ENCODE measurements at places on chromosomes 6 and 20.
A peak's percentile ranks its signal among the peaks of the same experiment; 100 is the strongest.

DNA sequence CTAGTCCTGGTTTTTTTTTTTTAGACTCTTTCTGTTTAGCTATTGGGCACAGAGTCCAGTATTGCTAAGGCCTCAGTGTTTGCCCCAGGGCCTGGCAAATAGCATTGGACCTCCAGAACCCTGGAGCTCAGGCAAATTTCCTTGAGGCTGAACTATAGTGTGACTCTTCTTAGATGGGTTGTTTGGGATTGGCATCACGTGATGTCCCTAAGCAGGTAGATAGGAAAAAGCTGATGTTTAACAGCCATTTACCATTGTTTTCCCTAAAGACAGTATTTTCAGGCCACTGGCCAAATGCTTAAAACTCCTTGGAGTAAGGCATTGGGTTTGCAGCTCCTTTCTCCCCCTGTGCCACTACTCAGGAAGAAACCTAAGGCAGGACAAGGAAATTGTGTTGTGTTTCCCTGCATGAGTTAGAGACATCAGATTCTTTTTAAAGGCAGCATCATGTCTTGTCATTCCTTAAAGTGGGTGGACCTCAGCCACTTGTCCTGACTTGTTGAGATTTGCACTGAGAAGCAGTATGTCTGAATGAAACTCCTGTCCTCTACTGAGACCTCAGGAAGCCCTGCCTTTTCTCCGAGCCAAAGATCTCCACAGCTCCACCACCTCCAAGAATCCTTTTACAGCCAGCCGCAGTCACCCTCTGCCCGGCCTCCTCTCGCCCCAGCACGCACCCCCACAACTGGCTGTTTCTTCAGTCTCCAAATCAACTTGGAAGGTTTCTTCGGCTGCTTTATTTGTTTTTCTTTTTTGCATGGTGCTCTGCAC is 46.2 kb upstream of the RNF144B start:
- DNase-seq = no peak

DNA sequence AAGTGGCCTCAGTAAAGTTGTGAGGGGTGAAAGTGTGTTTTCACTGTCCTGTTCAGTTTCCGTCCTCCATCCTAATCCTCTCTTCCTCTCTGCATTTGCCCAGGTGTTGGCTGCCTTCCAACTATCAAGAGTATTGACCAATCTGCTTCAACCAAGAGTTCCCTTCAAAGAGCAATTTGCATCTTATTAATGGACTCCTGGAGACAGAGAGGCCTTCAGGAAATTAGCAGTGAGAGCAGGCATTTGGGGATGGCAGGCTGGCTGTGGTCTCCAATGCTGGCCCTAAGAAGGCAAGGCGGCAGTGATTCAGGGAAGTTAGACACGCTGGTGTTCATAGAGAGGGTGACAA is 77.2 kb downstream of the GPR6 start:
- DNase-seq = no peak

DNA sequence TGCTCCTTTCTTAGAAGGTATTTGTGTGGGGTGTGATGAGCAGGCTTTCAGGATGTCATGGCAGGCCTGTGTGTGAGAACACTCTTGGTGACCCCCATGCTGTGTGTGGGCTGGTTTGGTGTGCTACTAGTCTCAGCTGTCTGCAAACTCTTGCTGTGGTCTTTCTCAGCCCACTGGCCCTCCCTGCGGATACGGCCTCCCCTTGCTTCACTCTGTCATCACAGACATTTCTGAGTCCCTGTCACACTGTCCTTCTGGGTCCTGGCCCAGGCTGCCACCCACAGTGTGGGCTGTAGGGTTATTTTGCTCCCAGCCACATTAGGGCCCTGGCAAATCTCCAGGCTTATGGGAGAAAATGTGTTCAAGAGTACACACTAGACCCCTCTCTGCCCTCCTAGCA is 39.0 kb upstream of the ARMC2 start:
- no peak for DNase-seq

DNA sequence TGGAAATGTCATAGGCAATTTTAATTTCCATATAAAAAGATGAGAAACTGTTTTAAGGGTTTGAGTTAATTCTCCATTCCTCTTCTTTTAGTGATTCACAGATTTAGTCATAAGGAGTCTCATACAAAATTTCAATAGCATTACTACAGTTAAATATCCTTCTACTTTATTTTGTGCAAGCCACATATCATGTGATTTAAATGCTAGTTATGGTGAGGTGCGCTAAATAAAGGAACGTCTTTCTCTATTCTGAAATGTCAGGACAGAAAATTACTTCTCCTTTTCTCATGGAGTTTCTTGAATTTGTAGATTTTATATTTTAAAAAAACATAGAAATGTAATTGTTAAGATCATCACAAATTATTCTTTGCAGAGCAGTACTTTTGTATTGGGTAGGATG is 50.0 kb upstream of the SUPT3H start:
- peak; percentile 19 for DNase-seq

DNA sequence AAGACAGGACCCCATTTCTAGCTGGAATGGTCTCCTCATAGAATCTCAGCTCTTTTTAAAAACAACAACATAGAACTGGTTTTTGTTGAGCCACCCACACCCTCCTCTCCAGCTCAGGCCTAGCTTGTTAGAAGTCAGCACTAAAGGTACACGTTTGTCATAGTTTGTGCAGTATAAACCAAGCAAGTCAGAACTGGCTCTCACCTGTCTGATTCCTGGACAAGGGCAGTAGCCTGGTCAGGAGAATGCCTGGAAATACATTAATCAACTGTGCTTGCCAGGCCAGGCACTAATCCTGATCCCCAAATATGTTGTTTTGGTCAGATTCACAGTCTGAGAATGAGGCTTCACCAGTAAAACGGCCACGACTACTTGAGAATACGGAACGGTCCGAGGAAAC is 296.7 kb downstream of the ZFAND3 start:
- DNase-seq = no peak

GRCh38 chr6:98925831-98926230 is 21.9 kb downstream of the FBXL4 start:
- no peak for DNase-seq

DNA sequence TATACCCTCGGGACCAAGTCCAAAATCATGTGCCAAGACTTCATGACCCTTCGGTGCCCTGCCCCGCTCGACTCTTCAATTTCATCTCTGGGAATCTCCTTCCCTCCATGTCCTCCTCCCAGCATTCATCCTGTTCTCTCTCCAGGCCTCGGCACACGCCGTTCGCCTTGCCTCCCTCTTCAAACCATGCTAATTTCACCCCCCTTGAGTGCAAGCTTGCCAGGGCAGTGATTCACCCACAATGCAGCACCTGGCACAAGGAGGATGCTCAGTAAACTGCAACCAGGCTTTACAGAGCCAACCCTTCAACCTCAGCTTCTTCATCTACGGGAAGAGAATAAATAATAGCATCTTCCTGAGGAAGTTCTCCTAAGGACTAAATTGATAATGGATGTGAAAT is 4.1 kb downstream of the KCNS1 start:
- no peak for DNase-seq

- peak; percentile 22 for DNase-seq
Observed at GRCh38 chr6:12009876-12010634, 2.1 kb upstream of the HIVEP1 start.

DNA sequence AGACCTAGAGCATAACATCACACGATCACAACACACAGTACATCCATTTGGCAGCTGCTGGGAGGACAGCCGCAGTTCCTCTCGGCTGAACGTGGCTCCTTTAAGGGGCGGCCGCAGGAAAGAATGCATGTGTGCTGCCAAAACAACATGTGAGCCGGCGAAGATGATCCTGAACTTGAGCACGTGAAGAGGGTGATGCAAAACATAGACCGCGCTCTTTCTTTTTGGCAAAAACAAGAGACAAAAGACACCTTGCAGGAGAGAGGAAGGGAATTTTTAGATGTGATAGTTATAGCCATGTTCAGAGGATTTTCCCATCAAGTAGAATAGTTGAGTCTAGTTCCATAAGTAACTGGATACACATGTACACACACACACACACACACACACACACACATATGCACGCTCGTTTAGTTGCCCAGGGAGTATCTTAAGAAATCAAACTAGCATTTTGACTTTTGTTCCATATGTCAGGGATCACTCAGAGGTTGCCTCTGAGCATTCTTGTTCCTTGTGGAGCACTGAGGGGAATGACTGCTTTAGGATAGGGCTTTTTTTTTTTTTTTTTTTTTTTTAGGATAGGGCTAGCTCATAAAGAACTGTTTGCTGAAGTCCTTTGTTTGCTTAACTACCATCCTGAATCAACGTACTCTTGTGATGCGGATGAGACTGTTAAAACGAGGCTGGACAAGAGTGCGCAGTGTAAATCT is 21.7 kb upstream of the RANBP9 start:
- peak; percentile 91 for DNase-seq

- no peak for DNase-seq
Observed at GRCh38 chr20:51654060-51654459, 111.5 kb upstream of the NFATC2 start.

- DNase-seq = no peak
Observed at GRCh38 chr6:170080828-170081371, 210.0 kb downstream of the DLL1 start.

- DNase-seq = no peak
Observed at GRCh38 chr6:6586671-6587526, 1.6 kb upstream of the LY86 start.

GRCh38 chr6:125509477-125509876 is 207.7 kb upstream of the HDDC2 start:
- DNase-seq = no peak

DNA sequence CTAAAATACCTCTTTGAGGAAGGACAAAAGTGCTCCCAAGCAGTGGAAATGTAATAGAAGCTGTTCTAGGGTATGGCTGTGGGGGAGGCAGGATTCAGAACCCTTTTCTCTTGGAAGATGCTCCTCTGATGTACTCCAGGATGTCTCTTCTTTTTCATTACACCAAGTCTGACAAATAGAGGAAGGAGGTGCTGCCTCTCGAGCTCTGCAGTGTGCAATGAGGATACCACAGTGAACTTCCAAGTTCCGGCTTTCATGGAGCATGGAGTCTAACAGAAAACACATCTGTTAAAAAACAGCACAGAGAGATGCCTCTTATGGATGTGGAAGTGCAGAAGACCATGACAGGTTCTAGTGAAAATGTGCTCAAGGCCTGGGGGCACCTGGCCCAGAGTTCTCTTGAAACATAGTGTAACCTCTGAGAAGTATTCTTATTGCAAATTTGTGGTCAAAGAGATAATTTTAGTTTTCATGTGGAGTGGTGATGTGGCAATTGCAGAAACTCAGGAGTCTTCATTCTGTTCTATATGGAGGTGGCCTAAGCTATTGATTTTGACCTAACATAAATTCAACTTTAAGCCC is 362.0 kb upstream of the CITED2 start:
- no peak for DNase-seq

- peak; percentile 10 for DNase-seq
Observed at GRCh38 chr6:85865420-85866369, 223.0 kb upstream of the SYNCRIP start.

GRCh38 chr6:74733830-74734620 is 471.8 kb downstream of the COL12A1 start:
- DNase-seq = no peak

DNA sequence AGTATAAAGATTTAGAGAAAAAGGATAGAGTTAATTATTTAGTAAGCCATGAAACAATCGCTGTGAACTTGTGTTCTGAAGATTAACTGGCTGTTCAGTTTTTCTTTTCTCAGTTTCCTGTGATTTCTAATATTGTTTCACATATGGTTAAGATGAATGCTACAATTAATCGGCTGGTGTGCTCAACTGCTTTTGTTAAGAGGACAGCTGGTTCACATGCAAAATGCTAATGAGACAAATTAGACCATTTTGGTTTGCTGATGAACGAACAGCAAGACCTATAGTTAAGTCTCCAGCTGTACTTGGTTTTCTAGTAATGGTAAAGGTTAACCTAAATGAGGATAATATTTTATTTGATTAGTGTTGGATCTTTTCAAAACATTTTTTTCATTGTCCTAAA is 10.8 kb upstream of the NHSL1 start:
- no peak for DNase-seq

DNA sequence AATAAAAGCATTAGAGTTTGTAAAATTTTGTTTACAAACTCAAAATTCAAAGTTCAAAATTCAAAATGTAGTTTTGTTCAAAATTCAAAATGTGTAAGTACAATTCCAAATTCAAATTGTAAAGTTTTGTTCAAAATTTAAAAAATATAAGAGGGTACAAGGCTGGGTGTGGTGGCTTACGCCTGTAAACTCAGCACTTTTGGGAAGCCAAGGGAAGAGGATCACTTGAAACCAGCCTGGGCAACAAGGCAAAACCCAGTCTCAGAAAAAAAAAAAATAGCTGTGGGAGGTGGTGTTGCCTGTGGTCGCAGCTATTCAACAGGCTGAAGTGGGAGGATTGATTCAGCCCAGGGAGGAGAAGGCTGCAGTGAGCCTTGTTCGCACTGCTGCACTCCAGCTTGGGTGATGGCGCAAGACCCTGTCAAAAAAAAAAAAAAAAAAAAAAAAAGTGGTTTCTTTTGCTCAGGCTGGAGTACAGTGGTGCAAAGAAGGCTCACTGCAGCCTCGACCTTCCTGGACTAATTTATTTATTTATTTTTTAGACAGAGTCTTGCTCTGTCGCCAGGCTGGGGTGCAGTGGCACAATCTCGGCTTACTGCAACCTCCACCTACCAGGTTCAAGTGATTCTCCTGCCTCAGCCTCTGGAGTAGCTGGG is 5.4 kb upstream of the ZBTB12 start:
- peak; percentile 46 for DNase-seq

- DNase-seq = no peak
Observed at GRCh38 chr6:77073410-77073760, 389.9 kb downstream of the HTR1B start.

DNA sequence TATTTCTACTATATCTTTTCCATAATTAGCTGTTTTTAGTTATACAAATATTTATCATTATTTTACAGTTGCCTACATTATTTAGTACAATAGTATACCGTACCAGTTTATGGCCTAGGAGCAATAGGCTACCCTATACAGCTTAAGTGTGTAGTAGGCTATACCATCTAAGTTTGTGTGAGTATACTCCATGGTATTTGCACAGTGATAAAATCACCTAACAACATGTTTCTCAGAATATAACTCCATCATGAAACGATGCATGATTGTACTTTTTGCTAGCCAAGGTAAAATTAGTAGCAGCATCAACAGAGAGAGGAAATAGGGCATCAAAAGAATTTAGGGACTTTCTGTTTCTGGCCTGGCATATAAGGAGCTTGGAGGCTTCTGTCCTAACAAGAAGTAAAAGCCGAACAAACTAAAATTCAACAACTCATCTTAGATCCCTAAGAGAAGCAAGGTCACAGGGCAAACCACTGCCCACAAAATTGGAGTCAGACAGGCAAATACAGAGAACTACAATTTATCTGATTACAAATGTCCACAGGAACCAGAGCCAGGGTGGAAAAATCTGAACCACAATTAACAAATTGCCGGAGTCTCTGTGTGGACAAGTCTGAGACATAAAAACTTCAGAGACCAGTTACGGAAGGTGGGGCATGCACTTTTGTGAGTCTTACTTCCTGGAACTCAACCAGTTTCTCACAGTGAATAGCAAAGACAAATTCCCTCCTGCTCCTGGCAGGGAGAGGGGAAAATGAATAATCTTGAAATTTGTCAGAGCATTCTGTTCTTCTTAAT is 671.4 kb downstream of the RFPL4B start:
- DNase-seq = peak; percentile 18

GRCh38 chr20:4111440-4112411 is 96.4 kb upstream of the RNF24 start:
- no peak for DNase-seq
